NCI-H1417 treated with DMSO at 0.1 percent for 48 hours (cell line): ENCODE measurements at places on chromosomes 12 and 14.

- no peak for DNase-seq
Measured at GRCh38 chr14:75626396-75626795, 34.3 kb downstream of the ERG28 start.

GRCh38 chr14:88128816-88129215 lies 123.9 kb downstream of the GPR65 start:
- no peak for DNase-seq

- peak; percentile 9 for DNase-seq
Measured at GRCh38 chr12:42213023-42213422, 25.0 kb downstream of the YAF2 start.

DNA sequence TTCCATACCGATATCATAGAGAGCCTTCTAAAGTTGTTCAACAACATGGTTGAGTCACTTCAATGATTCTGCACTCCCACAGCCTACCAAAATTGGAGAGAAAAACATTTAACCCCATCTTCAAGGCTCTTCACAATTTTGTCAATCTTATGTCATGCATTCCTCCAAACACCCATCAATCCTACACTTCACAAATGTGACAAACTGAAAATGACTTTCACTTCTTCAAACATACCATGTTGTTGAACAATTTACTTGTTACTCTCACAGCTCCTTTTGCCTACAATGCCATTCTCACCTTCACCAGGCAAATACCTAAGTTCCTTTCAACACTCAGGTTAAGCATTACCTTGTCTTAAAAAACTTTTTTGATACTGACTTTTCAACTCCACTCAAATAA lies 88.0 kb downstream of the OSBPL8 start:
- no peak for DNase-seq

GRCh38 chr14:50230701-50231474 lies 490 bp downstream of the SOS2 start:
- DNase-seq, result peak; percentile 16

GRCh38 chr14:51880835-51881580 lies 20.6 kb downstream of the GNG2 start:
- DNase-seq, result no peak

DNA sequence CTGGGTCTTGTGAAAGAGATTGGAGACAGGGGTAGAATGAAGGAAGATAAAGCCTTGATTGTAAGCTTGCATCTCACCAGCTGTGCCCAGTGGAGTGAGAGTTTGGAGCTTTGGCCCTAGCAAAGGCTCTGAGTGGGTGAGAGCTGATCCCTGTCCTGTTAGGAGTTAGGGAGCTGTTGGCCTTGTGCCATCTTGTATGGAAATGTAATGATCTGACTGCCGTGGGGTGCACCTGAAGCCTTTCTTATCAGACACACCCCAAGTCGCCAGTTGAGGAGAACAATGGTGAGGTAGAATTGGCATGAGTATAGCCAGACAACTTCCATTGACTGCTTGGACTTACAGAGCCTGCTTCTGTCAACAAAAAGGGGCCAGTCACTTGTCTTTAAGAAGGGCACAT lies 130.1 kb downstream of the PRKCH start:
- no peak for DNase-seq
